ENCODE measurements at places on chromosomes 4 and X.

DNA sequence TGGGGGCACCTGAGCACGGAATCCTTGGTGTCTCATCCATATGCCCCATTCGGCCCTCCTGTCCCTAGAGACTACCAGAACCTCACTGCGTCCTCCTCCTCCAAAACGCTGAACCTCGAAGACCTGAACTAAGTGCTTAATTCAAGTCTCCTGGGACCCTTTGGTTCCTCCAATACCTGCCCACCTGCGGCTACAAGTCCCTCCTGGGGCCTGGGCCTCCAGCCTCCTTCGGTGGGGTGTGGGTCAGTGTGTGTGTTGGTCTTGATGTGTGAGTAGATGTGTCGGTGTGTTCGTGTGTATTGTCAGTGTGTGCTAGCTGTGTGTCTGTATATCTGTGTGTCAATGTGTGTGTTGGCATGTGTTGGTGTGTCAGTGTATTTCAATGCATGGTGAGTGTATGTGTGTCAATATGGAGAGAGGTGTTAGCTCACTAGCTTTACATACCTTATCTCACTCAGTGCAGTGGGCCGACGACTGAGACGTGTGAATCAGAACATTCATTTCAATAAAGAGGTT lies 2.6 kb upstream of the SEPTIN6 start:
- no peak overlapping the region for H3K27ac ChIP-seq
- no peak for DNase-seq
- H3K4me1 ChIP-seq, result no peaks in the 10 kb centered on the region
- H3K27me3 ChIP-seq, result peaks cover 2% of the 10 kb centered on the region
- H3K36me3 ChIP-seq, result no peaks in the 10 kb centered on the region
- no peak overlapping the region for H3K4me3 ChIP-seq

DNA sequence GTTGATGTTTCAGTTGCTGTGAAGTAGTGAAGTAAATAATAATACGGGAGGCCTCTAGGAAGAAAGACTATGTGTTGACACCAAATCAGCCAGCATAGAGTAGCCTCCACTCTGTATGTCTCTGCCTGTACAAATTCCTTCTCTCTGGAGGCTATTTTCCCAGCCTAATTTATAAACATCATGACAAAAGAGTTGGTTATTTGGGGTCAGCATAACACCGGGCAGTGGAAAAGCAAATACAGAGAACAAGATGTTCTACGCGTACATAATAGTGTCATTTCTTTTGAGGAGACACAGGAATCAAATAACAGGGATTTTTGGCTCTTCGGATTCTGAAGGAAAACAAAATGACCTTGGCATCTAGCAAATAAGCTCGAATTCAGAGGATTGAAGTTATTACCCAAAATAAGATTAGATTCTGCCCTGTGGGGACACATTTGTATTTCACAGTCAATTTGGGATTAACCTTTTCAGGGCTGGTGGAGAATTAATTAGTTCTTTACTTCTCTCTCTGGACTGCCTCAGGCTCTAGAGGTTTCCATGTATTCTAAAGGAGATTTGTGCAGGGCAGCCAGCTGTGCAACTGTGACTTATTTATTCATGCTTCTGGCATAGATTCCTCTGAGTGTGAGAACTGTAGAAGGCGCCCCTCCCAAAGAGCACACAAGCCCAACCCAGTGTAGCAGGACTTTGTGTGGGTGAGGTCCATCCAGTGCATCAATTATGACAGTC lies 14.1 kb upstream of the SYTL4 start:
- no peaks in the 10 kb centered on the region for H3K36me3 ChIP-seq

DNA sequence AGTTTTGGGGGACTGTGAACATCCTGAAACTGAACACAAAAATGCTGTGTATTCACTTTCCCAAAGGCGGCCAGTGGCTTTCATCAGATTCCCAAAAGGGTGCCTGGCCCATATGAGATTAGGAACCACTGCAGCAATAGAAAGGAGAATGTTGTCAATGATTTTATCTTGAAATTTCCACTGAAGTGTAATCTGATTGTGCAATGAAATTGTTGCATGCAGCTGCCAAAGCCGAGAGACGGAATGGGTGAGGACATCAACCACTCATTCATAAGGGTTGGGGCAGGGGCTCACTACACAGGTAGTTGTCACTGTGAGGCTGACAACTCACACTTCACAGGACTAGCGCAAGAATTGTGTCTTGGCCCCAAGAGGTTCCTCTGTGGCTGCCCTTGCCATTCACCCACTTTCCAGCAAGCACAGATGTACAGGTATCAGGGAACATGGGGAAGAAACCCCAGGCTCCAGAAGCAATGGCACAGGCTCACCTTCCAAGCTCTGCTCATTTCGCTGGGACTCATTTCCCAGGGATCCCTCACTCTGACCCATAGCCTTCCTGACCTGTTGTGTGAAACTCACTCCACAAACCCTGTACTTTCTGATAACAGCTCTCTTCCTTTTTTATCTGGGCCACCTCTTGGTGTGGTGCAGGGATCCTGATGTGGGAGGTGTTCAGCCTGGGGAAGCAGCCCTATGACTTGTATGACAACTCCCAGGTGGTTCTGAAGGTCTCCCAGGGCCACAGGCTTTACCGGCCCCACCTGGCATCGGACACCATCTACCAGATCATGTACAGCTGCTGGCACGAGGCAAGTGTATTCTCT lies 48.8 kb downstream of the BMX start:
- no peak overlapping the region for H3K27ac ChIP-seq
- no peaks in the 10 kb centered on the region for H3K27me3 ChIP-seq
- no peaks in the 10 kb centered on the region for H3K4me1 ChIP-seq
- H3K36me3 ChIP-seq, result no peaks in the 10 kb centered on the region
- H3K4me3 ChIP-seq, result no peak overlapping the region
- no peak for DNase-seq

- no peak for DNase-seq
- H3K4me1 ChIP-seq, result no peaks in the 10 kb centered on the region
- no peaks in the 10 kb centered on the region for H3K36me3 ChIP-seq
- no peak overlapping the region for H3K27ac ChIP-seq
- no peak overlapping the region for H3K4me3 ChIP-seq
- H3K27me3 ChIP-seq, result no peaks in the 10 kb centered on the region
Observed at GRCh38 chrX:150465326-150465725, 102.2 kb downstream of the MAMLD1 start.

- no peaks in the 10 kb centered on the region for H3K36me3 ChIP-seq
- DNase-seq, result no peak
- H3K4me3 ChIP-seq, result no peak overlapping the region
Observed at GRCh38 chr4:90585961-90586360, 458.8 kb downstream of the CCSER1 start.

GRCh38 chr4:30837131-30837539 lies 117.0 kb downstream of the PCDH7 start:
- H3K36me3 ChIP-seq, result no peaks in the 10 kb centered on the region
- no peaks in the 10 kb centered on the region for H3K27me3 ChIP-seq
- H3K4me3 ChIP-seq, result no peak overlapping the region
- H3K4me1 ChIP-seq, result peaks cover 9% of the 10 kb centered on the region

GRCh38 chrX:153638436-153639176 lies 8.4 kb upstream of the DUSP9 start:
- no peaks in the 10 kb centered on the region for H3K4me1 ChIP-seq
- H3K36me3 ChIP-seq, result no peaks in the 10 kb centered on the region
- no peak overlapping the region for H3K4me3 ChIP-seq
- H3K27ac ChIP-seq, result no peak overlapping the region

- no peaks in the 10 kb centered on the region for H3K36me3 ChIP-seq
- H3K27me3 ChIP-seq, result no peaks in the 10 kb centered on the region
- no peak for DNase-seq
- H3K27ac ChIP-seq, result no peak overlapping the region
- no peak overlapping the region for H3K4me3 ChIP-seq
- no peaks in the 10 kb centered on the region for H3K4me1 ChIP-seq
Observed at GRCh38 chrX:107632346-107632745, 4.0 kb downstream of the PRPS1 start.

- H3K36me3 ChIP-seq, result no peaks in the 10 kb centered on the region
- H3K27ac ChIP-seq, result no peak overlapping the region
- no peak overlapping the region for H3K4me3 ChIP-seq
- DNase-seq, result no peak
- H3K4me1 ChIP-seq, result no peaks in the 10 kb centered on the region
Observed at GRCh38 chr4:186500721-186501304, 54.6 kb downstream of the MTNR1A start.

- no peaks in the 10 kb centered on the region for H3K4me1 ChIP-seq
- no peaks in the 10 kb centered on the region for H3K27me3 ChIP-seq
- no peak overlapping the region for H3K27ac ChIP-seq
- DNase-seq, result no peak
- H3K36me3 ChIP-seq, result peaks cover 7% of the 10 kb centered on the region
Observed at GRCh38 chr4:159352609-159353008, 249.7 kb downstream of the RAPGEF2 start.

DNA sequence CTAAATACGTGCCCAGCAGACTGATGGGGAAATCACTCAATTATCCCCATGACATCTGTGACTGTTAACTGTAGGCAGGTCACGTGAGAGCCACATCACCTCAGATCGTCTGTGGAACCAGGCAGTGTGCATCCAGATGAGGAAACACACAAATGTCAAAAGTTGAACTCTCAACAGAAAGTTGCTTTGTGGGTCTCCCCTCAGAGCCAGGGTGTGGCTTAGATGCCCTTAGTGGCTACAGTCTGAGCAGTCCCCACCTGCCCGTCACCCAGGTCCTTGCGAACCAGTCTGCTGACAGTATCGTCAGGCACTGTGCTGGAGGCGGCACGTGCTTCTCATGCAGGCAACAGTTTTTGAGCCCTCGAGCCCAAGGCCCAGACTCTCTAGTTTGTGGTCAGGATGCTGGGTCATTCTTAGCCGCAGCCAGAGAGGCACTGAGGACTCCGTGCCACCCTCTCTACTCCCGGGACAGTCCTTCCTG lies 10.8 kb downstream of the TMEM187 start:
- H3K27ac ChIP-seq, result no peak overlapping the region
- no peaks in the 10 kb centered on the region for H3K27me3 ChIP-seq
- no peak for DNase-seq
- H3K4me3 ChIP-seq, result no peak overlapping the region
- H3K36me3 ChIP-seq, result no peaks in the 10 kb centered on the region

DNA sequence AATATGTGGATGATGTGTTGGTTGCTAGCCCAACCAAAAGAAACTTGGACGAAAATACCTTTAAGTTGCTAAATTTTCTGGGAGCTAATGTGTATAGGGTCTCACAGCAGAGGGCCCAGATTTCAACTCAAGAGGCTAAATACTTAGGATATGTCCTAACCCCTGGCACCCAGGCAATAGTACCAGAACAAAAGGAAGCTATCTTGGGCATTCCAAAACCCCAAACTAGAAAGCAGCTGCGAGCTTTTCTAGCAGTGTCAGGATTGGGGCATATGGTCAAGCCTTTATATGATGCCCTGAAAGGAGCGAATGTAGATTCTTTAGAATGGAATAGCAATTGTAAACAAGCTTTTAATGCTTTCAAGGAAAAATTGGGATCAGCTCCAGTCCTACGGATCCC lies 10.6 kb downstream of the CXCL2 start:
- DNase-seq, result no peak
- no peaks in the 10 kb centered on the region for H3K36me3 ChIP-seq
- no peaks in the 10 kb centered on the region for H3K27me3 ChIP-seq
- H3K4me3 ChIP-seq, result no peak overlapping the region
- H3K27ac ChIP-seq, result no peak overlapping the region

DNA sequence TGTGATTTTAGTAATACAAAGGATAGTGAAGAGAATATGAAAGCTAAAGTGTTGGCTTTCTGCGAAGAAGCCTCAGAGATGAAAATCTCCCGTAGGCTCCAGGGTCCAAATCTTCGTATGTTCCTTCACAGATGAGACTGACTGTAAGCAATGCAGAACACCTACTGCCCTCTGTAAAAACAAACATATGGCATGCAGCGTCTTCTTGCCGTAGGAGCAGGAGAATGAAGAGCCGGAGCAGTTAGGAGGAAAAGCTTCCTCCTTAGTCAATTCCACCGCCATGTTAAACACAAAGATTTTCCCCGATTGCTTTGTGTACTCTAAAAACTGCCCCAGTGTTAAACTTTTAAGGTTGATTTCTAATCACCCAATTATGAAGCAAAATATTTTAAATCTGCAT lies 22.5 kb downstream of the RWDD4 start:
- no peak for DNase-seq
- H3K36me3 ChIP-seq, result no peaks in the 10 kb centered on the region
- H3K27ac ChIP-seq, result peak overlapping the region; percentile 55

- H3K36me3 ChIP-seq, result no peaks in the 10 kb centered on the region
- H3K4me3 ChIP-seq, result no peak overlapping the region
- H3K4me1 ChIP-seq, result no peaks in the 10 kb centered on the region
- H3K27ac ChIP-seq, result no peak overlapping the region
- no peak for DNase-seq
Observed at GRCh38 chr4:70927502-70928137, 25.5 kb downstream of the MOB1B start.

DNA sequence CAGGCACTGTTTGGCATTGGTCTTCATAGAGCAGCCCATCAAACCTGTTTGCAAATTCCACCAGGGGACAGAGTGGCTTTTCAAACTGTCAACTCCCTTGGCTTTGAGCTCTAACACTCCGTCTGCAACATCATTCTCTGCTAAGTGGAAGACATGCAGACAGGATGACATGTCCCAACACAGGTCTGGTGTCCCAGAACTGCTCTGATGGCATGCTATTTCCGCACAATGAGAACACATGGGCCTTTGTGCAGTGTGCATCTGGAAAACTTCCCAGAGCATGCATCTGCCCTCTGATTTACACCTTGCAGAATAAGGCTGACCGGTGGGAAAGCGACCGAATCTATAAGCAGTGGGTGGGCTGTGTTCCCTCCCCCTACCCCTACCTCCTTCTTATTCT lies 212.8 kb upstream of the GYPA start:
- H3K27me3 ChIP-seq, result no peaks in the 10 kb centered on the region
- H3K4me3 ChIP-seq, result no peak overlapping the region
- DNase-seq, result no peak
- H3K27ac ChIP-seq, result no peak overlapping the region
- H3K4me1 ChIP-seq, result no peaks in the 10 kb centered on the region

DNA sequence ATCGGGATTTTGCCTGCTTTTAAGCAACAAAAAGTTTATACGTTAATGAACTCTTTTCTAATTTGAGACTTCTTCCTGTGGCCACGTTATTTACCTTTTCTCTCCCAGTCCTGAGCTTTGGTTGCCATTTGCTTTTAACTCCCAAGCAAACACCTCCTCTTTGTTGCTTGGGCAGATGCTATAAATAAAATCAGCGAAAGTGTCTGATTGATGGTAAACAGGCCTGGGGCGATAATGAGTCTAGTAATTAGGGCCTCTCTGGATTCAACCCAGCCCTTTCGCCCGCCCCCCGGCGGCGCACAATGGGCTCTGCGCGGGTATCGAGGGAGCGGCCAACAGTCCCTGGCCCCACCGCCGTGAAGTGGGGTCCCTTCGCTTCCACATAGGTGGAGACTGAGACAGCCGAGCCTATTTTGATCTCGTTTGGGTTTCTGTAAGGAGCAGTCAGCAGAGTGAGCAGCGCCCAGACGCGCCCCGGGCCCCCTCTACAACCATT lies 790 bp downstream of the CLGN start:
- DNase-seq, result no peak
- H3K36me3 ChIP-seq, result no peaks in the 10 kb centered on the region
- H3K4me1 ChIP-seq, result no peaks in the 10 kb centered on the region
- no peak overlapping the region for H3K4me3 ChIP-seq

DNA sequence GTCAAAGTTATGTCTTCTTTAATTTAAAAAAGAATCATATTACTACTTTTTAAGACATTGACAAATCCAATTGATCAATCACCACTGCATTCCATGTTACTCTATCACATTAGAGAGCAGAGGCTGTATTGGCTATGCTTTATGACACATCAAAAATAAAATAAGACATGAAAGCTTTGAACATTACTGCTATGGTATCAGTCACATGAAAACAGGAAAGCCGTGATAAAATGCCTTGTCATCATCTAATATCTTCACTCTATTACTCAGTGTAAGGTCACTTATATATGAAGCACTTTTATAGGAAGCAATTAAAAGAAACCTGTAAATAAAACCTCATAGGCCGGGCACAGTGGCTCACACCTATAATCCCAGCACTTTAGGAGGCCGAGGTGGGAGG lies 27.7 kb upstream of the CEP135 start:
- no peak overlapping the region for H3K4me3 ChIP-seq
- no peaks in the 10 kb centered on the region for H3K36me3 ChIP-seq
- H3K27me3 ChIP-seq, result no peaks in the 10 kb centered on the region
- H3K4me1 ChIP-seq, result no peaks in the 10 kb centered on the region
- H3K27ac ChIP-seq, result no peak overlapping the region
